ENCODE measurements at places on chromosomes 6 and 20.

DNA sequence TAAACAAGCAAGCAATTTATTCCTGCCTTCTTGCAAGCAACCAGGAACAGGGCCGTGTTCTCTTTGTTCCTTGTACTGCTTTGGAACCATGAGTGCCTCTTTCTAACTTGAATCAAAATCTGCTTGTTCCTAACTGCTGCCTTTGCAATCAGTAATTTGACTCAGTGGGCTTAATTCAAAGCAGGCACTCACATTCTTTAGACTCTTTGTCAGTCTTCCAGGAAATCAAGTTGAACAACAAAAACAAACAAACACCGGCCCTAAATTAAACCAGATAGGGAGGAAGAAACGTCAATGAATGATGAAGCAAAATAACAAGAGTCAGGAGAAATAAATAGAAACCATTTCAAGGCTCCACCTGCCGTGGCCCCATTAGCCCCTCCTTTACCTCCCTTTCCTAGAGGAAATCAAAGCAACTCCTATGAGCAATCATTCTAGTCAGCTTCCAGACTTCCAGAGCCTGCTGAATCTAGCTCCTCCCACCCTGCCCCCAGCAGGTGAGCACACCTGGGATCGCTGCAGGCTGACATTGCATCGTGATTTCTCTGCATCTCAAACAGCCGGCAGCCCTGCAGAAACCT lies 582.2 kb upstream of the FLRT3 start:
- no peak for DNase-seq

DNA sequence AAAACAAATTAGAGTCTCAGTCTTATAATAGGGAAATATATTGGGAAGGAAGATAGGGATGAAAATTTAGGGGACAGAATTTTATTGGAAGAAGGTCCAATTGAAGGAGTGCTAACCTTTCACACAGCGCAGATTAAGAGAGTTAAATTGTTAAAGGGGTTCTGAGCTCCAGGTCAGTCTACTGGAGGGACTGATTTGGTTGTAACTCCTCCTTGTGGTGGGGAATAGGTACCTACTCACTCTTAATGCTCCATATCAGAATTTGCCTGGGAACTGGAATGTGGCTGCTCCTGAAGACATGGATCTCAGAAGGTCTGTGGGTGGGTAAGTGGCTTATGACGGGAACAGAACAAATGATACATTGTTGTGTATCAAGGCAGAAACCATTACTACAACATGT lies 143.5 kb downstream of the FLRT3 start:
- no peak for DNase-seq

GRCh38 chr20:50380697-50381040 lies 129.5 kb upstream of the PTPN1 start:
- DNase-seq = peak; percentile 25

GRCh38 chr20:12179692-12180091 lies 262.0 kb downstream of the BTBD3 start:
- no peak for DNase-seq

Data from WERI-Rb-1 (cell line).